Glomerular endothelial cell (primary cell): ENCODE measurements at places on chromosomes 16 and 17. TPM values are rescaled to one million over a fixed set of nuclear protein-coding genes. Genes with fewer than 3 reads are reported as not detected.

DNA sequence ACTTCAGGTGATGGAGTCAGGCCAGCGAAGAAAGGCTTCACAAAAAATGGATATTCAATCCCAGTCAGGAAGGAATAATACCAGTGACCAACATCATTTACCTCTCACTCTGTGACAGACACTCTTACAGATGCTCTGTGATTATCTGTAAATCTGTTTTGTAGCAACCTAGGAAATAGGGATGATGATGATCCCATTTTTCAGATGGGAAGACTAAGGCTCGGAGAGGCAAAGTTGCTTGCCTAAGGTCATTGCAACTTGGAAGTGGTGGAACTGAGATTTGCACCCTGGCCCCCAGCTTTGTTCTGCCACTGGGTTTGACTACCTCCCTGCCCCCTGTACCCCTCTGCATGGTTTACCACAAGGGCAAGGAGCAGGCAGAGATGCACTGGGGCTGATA is 14.1 kb upstream of the WSCD1 start:
- DNase-seq = no peak

DNA sequence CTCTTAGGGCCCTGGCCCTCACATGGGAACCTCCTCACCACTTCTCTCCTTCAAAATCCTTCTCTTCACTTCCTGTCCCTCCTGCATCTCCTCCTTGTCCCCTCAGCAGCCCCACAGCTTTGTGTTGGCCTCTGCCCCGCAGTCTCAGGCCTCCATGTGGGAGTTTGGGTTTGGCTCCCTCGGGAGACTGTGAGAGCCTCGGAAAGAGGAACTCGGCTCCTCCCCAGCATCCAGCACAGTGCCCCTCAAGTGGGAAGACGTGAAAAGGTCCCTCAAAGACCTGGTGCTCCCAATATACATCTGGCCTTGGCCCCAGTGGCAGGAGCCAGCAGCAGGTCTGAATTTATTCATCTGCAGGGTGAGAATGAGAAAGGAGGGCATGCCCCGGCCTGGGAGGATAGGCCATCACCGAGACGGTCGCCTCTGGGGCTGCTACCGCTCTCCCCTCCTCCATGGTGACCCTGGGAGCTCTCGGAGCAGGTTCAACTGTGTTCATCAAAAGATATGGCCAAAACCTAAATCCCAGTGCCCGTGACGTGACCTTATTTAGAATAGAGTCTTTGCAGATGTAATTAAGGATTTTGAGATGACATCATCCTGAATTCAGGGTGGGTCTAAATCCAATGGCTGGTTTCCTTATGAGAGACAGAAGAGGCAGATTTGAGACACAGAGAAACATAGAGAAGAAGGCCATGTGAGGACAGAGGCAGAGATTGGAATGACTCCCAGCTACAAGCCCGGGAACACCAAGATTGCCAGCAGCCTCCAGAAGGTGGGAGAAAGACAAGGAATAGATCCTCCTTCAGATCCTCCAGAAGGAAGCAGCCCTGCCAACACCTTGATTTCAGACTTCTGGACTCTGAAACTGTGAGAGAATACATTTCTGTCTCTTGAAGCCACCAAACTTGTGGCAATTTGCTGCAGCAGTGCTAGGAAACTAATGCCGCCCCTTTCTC is 135.1 kb downstream of the MRM1 start:
- no peak for DNase-seq

- DNase-seq = no peak
These were observed 38.8 kb downstream of the CBFA2T3 start for GRCh38 chr16:88938119-88938776.

- no peak for DNase-seq
These were observed 1.0 kb downstream of the TSPOAP1 start for GRCh38 chr17:58327363-58328194.

The ITGA2B gene
- 0.23 and 0.24 TPM in 2 replicates for total RNA-seq
